ENCODE measurements at places on chromosomes 3 and 15. TPM values are rescaled to one million over a fixed set of nuclear protein-coding genes. Genes with fewer than 3 reads are reported as not detected.
A peak's percentile ranks its signal among the peaks of the same experiment; 100 is the strongest.

The NUP210 gene
- under 0.01 TPM for total RNA-seq

The NMNAT3 gene
- total RNA-seq = not detected

The SKOR1 gene
- total RNA-seq = 0.11 TPM

The TRIM42 gene
- not detected for total RNA-seq

The ZNF502 gene
- total RNA-seq = 3.8 TPM

- DNase-seq = no peak
- no peaks in the 10 kb centered on the region for H3K4me1 ChIP-seq
- H3K27ac ChIP-seq = no peak overlapping the region
Observed at GRCh38 chr3:129507181-129507831, 21.1 kb upstream of the RHO start.

DNA sequence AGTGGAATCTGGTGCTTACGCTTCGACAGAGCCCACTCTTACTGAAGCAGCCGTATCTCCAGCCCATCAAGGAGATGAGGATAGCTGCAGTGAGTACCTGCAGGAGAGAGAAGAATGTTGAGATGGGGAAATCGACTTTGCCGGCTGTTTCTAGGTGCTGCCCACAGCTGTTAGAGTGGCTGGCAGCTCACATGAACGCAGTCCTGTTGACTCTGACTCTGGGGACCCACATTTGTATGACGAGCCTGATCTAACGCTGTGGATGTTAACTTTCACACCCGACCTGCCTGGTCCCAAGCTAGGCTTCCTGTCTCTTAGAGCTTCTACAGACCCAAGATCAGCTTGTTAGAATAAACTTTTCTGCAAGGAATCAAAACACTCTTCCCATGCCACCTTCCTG is 8.9 kb upstream of the DYNLT2B start:
- peaks cover 6% of the 10 kb centered on the region for H3K4me1 ChIP-seq
- H3K36me3 ChIP-seq = no peaks in the 10 kb centered on the region
- H3K27ac ChIP-seq = no peak overlapping the region
- no peak overlapping the region for H3K4me3 ChIP-seq
- H3K27me3 ChIP-seq = no peaks in the 10 kb centered on the region

- no peak overlapping the region for H3K4me3 ChIP-seq
- no peak overlapping the region for H3K27ac ChIP-seq
- no peak for DNase-seq
- H3K4me1 ChIP-seq = no peaks in the 10 kb centered on the region
Observed at GRCh38 chr3:74055061-74055460, 430.3 kb upstream of the PDZRN3 start.

- no peak for DNase-seq
- no peak overlapping the region for H3K4me3 ChIP-seq
- H3K36me3 ChIP-seq = no peaks in the 10 kb centered on the region
- H3K4me1 ChIP-seq = peaks cover 15% of the 10 kb centered on the region
- H3K27ac ChIP-seq = no peak overlapping the region
- no peaks in the 10 kb centered on the region for H3K27me3 ChIP-seq
Observed at GRCh38 chr3:113834983-113835382, 3.6 kb upstream of the GRAMD1C start.

GRCh38 chr15:40175160-40175559 is 14.3 kb downstream of the BUB1B start:
- no peaks in the 10 kb centered on the region for H3K36me3 ChIP-seq
- no peak overlapping the region for H3K4me3 ChIP-seq
- H3K27me3 ChIP-seq = no peaks in the 10 kb centered on the region
- DNase-seq = no peak

GRCh38 chr15:53978253-53978906 is at the start of gene UNC13C:
TSS of gene UNC13C (plus strand) at chr15:53978441. CDS start at chr15:54012904, 34,463 bp downstream.
- H3K36me3 ChIP-seq = no peaks in the 10 kb centered on the region
- H3K4me3 ChIP-seq = peak within 1 kb of the TSS; percentile 29
- H3K27ac ChIP-seq = no peak within 1 kb of the TSS
- no peaks in the 10 kb centered on the region for H3K27me3 ChIP-seq

GRCh38 chr3:100386437-100387074 is 14.3 kb downstream of the TOMM70 start:
- peaks cover 21% of the 10 kb centered on the region for H3K4me1 ChIP-seq
- H3K27ac ChIP-seq = no peak overlapping the region
- peaks cover 55% of the 10 kb centered on the region for H3K36me3 ChIP-seq
- no peak for DNase-seq
- no peaks in the 10 kb centered on the region for H3K27me3 ChIP-seq

DNA sequence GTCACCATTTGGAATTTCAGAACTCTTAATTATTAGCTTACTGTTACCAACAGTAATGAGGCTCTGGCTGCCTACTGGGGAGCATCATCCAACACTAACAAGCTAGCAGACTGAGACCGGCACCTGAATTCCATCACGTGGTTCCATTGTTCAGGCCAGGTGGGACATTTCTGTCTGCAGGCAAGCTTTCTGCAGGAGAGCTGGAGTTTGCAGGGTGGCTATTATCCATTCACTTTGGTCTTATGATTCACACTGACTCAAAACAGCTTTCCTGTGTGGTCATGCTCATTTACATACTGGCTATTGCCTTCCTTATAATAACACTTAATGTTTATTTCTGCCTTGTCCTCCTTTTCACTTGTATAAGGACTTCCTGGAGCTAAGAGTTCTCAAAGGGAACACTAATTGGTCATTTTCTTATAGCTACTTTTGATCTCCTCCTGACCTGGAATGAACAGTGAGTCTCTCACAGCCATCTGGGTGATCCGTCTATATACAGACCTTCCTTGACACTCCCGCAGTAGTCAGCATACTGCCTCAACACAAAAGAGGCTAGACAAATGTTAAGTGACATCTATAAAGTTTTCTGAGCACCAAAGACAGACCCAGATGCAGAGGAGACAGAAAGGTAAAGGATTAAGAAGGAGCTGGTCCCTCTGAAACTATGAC is 695.4 kb downstream of the FHIT start:
- no peaks in the 10 kb centered on the region for H3K36me3 ChIP-seq
- H3K4me3 ChIP-seq = no peak overlapping the region
- DNase-seq = peak; percentile 64
- no peaks in the 10 kb centered on the region for H3K27me3 ChIP-seq
- no peak overlapping the region for H3K27ac ChIP-seq

- H3K4me3 ChIP-seq = no peak overlapping the region
- no peaks in the 10 kb centered on the region for H3K36me3 ChIP-seq
- no peak for DNase-seq
- no peaks in the 10 kb centered on the region for H3K27me3 ChIP-seq
- H3K4me1 ChIP-seq = no peaks in the 10 kb centered on the region
Observed at GRCh38 chr3:140022066-140022770, 87.2 kb downstream of the CLSTN2 start.

GRCh38 chr3:112582244-112582874 is 20.5 kb downstream of the SLC35A5 start:
- DNase-seq = peak; percentile 78
- peaks cover 17% of the 10 kb centered on the region for H3K36me3 ChIP-seq
- peaks cover 29% of the 10 kb centered on the region for H3K4me1 ChIP-seq
- H3K4me3 ChIP-seq = no peak overlapping the region
- H3K27me3 ChIP-seq = no peaks in the 10 kb centered on the region

GRCh38 chr3:126017362-126017761 is 48.4 kb downstream of the ROPN1B start:
- no peaks in the 10 kb centered on the region for H3K36me3 ChIP-seq
- no peaks in the 10 kb centered on the region for H3K27me3 ChIP-seq
- DNase-seq = no peak

DNA sequence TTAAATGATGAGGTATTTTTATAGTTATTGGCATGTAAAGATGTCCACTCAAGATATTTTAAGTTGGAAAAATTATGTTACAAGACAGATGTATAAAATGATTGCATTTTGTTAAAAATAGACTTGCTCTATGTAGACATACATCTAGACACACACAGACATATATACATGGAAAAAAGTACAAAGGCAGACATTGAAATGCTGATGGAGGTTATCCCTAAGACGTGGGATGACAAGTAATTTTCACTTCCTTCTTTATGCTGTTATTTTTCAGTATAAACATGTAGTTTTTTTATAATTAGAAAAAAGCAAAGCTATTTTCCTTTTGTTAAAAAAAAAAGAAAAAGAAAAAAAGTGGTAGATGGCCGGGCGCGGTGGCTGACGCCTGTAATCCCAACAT is 7.2 kb downstream of the HOMER2 start:
- peak overlapping the region; percentile 63 for H3K27ac ChIP-seq
- DNase-seq = no peak
- H3K36me3 ChIP-seq = no peaks in the 10 kb centered on the region
- H3K4me3 ChIP-seq = no peak overlapping the region
- no peaks in the 10 kb centered on the region for H3K27me3 ChIP-seq

DNA sequence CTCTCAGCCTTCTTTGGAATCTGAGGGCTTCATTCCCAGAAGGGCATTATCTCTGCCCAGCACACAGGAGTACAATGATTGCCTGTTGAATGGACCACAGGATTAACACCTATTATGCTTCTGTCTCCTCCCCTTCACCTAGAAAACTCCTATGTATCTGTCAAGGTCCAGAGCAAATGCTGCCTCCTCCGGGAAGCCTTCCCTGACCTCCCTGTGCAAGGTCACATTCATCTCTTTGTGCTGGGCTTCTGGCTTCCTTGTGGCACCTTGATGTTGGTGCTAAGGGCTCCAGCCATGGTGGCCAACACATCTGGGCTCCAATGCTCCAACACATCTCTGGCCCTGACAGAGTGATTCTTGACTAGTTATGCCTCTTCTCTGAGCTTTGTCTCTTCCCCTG is 49.9 kb upstream of the ATP2B2 start:
- no peaks in the 10 kb centered on the region for H3K36me3 ChIP-seq
- no peak overlapping the region for H3K27ac ChIP-seq
- no peaks in the 10 kb centered on the region for H3K4me1 ChIP-seq
- no peak overlapping the region for H3K4me3 ChIP-seq

DNA sequence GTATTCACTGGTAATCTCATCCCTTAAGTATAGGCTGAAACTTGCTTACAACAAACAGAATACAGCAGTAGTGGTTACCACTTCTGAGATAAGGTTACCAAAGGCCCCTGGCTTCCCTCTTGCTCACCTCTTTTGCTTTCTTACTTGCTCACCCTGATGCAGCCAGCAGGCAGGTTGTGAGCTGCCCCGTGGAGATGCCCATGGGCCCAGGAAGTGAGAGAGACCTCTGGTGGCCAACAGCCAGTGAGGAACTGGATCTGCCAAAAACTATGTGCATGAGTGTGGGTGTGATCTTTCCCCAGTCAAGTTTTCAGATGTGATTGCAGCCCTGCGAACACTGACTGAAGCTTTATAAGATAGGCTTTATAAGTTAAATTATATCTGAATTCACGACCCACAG is 48.7 kb downstream of the NMNAT3 start:
- no peaks in the 10 kb centered on the region for H3K4me1 ChIP-seq
- no peaks in the 10 kb centered on the region for H3K36me3 ChIP-seq
- no peaks in the 10 kb centered on the region for H3K27me3 ChIP-seq
- DNase-seq = peak; percentile 5

GRCh38 chr15:65873256-65873655 is 4.0 kb downstream of the RAB11A start:
- peak overlapping the region; percentile 18 for H3K27ac ChIP-seq
- H3K36me3 ChIP-seq = peaks cover 15% of the 10 kb centered on the region
- H3K4me1 ChIP-seq = peaks cover 16% of the 10 kb centered on the region
- DNase-seq = no peak
